ENCODE measurements at places on chromosomes 3 and 15.

DNA sequence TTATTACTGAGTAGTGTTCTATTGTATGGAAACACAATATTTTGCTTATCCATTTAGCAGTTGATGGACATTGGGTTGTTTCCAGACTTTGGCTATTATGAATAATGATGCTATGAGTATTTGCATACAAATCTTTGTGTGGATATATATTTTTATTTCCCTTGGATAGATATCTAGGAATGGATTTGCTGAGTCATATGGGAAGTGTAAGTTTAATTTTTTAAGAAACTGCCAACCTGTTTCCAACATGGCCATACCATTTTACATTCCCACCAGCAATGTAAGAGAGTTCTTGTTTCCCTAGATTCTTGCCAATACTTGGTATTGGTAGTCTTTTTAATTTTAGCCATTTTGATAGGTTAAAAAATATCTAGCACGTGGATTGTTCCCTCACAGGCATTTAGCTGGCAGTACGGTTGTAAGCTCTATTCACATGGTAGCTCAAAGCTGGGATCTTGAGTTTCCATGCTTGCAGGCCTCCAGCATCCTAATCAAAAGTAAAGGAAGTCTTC is 45.7 kb upstream of the TNIK start:
- no peak for DNase-seq

GRCh38 chr3:4740397-4741105 is 238.7 kb upstream of the BHLHE40 start:
- DNase-seq, result no peak

- peak; percentile 47 for DNase-seq
Measured at GRCh38 chr3:69081583-69082262, 1.6 kb upstream of the UBA3 start.

DNA sequence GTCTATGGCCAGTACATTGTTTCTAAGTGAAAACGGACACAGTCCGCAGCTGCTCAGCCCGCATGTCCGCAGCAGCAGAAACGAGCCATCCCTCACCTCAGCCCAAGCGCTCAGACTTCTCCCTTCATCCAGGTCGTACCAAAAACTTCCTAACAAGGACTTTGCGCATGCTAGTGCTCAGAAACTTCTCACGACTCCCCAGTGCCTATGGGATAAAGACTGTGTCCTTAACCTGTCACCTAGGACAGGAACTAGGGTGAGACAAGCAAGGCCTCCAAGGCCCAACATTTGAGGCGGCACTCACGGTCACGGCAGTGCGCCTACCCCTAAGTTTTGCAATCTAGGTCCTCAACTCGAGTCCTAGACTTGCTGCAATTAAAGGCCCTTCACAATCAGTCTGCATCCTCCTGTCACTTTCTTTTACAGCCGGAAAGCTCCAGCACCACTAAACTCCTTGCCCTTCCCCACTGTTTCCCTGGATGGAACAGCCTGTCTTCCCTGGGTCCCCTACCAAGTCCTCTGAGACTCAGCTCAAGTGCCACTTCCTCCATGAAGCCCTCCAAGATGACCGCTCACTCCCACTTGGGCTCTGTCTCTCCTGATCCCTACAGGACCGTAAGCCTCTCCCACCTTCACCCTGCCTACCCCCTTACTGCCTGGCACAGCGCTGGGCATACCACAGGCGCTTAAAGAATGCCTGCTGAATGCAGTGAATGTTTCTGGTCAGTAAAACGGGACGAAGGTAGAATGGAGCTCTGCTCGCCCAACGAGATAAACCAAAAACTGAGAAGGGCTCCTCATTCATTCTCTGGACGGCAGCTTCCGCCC is 1.2 kb downstream of the CLN6 start:
- DNase-seq, result no peak

DNA sequence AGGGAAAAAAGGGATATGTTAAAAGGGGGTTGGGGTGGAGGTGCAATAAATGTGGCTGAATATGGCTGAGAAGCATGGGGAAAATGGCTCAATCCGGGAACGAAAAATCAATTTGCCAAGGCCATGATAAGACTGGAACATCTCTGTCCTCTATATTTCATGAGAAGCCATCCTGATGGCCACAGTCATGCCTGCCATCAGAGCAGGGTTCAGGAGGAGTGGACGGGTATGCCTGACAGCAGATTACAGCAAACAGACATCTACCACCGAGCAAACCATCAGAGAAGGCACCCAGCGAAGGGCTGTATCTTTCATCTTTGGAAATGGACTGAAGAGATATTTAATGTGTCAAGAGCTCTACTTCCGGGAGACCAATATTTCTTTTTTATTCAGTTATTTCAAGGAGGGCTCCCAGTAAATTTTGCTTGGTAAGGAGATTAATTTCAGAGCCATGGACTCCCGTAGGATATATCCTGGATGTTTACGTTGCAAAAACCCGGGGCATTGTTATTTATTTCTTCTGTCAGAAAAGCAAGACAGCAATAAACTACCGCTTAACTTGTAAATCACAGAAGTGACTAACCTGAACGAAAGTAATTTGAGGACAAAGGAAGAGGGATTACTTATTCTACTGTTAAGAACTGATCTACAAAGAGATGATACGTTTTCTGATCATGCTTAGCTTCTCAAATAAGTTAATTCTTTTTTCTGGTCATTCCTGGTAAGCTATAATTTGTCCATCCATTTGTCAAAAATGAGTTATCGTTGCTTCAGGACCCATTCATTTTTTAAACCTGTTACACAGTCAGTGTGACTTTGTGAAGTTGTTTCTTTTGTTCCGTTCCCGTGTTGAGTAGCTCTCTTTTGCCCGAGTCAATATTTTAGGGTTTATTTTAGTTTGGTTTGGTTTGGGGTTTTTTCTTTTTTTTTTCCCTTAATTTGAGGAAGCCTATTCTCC is 80.6 kb upstream of the CHD2 start:
- DNase-seq, result peak; percentile 32

- no peak for DNase-seq
Measured at GRCh38 chr15:74316141-74316540, 51.3 kb downstream of the CYP11A1 start.

DNA sequence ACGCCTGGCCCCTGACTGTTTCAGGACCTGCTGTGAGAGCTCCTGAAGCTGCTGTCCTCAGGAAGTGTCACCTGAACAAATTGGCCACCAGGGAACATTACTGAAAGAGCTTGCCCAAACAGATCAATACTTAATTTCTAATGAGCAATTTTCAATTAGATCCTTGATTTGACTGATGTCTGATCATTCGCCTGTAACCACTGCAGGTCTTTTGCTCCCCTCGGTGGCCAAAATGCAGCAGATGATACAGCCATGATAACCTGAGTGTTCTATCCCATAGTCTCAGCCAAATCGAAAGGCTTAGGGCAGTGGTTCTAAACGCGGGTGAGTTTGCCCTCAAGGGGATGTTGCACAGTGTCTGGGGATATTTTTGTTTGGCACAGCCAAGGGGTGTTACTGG is 57.6 kb upstream of the MEX3B start:
- DNase-seq, result no peak

DNA sequence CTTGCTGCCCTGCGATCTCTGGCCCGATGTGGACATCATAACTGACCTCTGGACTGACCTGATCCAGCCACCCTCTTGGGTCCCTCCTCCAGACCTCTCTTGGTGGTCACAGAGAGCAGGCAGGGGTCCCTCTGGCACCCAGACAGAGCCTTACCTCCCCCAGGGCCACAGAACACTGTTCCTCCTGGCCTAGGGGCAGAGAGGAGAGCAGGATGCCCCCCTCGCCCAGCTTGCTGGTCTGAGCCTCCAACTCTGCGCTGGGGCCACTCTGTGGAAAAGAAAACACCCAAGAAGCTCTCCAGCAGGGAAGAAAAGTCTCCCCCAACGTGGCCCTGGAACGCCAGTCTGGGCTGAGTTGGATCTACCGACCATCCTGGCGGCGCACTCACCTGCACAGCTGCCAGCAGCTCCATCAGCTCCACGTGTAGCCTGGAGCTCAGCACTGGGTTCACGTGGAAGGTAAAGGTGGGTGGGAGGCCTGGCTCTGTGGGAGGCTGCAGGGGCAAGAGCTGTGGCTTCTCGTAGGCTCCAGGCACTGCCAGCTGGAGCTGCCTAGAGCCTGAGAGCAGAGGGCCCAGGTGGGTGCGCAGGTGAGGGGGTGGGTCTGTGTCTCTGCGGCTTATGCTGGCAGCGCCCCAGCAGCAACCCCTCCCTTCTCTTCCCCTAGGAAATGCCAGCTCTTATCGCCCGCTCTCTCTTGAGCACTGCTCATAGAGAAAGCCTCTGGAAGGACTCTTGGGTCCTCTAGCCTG is 6.0 kb downstream of the PLA2G4F start:
- DNase-seq, result no peak

DNA sequence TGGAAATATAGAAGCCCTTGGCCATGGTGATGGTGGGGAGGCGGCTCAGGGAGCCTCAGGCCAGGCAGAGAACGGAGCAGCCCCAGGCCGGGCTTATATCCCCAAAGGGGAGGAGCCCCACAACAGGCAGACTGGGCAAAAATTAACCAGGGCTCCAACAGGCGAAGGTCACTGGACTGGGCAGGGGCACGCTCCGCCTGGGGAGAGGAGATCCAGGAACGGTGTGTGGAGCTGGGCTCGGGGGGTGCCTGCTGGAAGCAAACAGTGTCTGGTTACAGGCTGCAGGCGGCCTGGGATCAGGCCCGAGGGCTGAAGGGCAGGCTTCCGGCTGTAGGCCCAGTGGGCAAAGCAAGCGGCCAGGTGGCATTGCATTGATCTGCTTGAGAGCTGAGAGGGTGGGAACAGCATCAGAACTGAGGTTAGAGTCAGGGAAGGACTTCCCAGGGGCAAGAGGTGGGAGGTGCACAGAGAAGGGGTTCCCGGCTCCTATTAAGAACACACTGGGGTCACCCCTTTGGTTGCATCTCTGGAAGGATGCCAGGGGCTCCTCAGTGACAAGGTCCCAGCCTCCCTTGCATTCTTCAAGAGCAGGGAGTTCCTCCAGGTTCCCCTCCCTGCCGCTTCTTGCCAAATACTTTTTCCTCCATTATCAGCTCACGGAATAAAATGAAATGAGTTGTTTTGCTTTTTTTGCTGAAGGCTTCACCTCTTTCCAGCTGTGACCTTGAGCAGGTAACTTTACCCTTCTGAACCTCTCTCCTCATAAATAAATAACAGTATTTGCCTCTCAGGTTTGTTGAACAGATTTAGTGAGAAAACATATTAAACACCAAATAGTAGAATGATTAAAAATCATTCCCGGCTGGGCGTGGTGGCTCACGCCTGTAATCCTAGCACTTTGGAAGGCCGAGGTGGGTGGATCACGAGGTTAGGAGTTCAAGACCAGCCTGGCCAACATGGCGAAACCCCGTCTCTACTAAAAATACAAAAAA is 7.8 kb downstream of the ANPEP start:
- DNase-seq, result no peak

DNA sequence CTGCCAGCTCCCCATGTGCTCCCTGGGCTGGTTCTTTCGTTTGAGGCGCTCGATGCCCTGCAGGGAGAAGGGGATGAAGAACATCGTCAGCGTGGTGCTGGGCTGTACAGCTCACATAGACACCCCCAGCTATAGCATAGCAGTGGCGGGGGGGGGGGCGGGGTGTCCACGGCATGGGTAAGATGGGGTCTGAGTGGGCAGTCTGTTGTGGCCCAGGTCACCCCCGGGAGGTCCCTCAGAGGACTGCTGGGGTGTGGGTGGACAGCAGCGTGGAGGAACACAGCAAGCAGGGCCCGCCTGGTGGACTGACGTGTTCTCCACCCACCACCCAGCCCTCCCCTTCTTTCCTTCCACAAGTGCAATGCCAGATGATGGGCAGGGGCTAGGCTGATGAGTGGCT is 43.7 kb downstream of the TGM4 start:
- no peak for DNase-seq

DNA sequence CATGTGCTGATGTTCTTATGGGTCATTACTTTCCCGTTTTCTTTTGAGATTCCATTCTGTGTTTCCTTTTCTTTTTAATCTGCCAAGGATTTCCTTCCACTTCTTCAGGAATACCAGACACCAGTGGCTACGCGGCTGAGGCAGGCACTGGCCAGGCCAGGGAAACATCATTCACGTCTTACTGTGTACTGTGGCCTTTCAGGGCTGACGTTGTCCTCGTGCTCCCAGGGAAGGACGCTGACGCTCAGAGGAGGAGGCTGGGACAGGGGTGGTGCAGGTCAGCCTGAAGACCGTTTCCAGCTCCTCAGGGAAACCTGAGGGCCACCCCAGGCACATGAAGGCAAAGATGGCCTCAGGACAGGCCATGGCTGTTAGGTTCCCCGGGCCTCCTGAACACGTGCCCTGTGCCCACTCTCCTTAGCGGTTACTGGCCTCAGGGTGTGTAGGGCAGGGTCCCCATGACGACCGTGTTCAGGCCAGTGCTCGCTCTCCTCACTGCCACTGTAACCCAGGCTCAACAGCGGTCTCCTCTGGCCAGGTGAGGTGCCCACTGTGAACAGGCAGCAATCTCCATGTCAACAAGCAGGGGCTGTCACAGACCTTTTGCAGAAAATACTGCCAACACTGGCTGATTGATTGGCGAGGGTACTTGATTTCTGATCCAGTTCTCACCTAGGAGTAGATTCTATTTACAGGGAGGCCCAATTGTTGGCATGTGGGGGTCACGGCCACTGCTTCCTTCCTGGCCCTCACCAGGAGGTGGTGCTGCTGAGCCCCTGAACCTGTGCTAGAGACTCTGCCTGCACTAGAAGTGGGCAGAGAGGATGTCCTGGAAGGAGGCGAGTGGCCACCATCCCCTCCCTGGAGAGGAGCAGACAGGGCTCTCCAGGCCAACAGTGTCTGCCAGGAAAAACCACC is 169.5 kb downstream of the ATP10A start:
- DNase-seq, result peak; percentile 61

- DNase-seq, result no peak
Measured at GRCh38 chr15:56598991-56599390, 134.1 kb upstream of the MNS1 start.

DNA sequence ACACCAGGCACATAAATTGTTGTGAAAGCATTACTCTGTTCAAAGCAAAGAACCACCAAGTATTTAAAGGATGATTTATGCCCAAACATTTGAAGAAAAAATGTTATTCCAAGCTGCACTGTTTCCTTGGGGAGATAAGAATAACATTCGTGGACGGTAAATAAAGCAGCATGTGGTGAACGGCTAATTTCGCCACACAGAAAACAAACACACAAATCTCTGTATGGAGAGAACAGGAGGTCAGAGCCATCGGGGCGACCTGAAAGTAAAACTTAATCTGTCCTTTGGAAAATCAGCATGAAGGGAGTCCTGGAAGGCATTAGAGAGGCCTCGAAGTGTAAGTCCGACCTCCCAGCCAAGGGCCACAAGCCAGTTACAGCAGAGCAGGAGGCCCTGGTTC is 27.1 kb upstream of the GABRG3 start:
- no peak for DNase-seq

GRCh38 chr3:69425249-69425648 is 39.4 kb upstream of the FRMD4B start:
- DNase-seq, result no peak

All from SJSA1 (cell line).